NCI-H748 treated with DMSO at 0.1 percent for 48 hours (cell line): ENCODE measurements at places on chromosomes 1 and 21.

DNA sequence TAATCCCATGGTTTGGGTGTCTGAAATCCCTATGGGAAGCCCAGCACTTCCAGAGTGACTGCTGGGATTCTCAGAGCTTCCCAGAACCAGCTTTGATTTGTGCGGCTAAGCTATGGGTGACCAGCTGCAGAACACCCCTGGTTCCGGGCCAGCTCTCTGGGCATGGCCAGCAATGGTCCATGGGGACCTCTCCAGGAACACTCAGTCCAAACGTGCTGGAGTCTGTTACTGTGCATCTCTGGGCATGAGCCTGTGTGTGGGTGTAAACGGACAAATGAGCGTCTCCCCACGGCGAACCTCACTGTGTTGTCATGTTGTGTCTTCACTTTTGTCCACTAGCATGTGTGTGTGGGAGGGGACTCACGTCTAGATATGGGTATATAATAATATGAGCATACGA lies 54.4 kb downstream of the MAB21L3 start:
- DNase-seq, result no peak

DNA sequence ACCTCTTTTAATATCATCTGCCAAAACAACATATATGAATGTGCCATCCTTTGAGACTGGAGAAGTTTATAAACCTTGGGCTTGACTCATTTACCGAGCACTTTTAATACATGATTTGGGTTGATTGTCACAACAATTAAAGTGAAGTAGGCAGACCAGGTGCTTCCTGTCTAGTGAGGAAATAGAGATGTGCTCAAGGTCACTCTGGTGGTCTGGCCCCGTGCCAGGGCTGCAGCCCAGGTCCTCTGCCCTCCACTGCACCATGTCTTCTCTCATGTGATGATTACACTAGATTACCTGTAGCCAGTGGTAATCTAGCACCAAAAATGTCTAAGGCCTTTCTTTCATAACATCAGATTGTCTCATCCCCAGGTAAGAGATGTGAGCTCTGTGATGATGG lies 61.8 kb upstream of the LAMC2 start:
- DNase-seq, result peak; percentile 28

DNA sequence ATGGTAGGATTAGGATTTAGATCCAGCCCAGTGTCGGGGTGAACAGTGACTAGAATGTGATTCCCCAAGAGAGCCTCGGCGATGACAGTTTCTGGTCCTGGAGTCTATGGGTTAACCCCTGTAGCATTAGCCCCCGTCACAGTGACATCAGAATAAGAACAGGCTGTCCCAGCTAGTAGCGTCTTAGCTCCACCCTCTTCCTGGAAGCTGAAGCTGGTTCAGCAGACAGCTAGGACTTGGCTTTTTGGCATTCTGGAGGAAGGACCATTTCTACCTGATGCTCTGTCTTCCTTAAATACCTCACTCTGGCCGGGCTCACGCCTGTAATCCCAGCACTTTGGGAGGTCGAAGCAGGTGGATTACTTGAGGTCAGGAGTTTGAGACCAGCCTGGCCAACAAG lies 5.0 kb downstream of the NDUFS2 start:
- DNase-seq, result no peak

DNA sequence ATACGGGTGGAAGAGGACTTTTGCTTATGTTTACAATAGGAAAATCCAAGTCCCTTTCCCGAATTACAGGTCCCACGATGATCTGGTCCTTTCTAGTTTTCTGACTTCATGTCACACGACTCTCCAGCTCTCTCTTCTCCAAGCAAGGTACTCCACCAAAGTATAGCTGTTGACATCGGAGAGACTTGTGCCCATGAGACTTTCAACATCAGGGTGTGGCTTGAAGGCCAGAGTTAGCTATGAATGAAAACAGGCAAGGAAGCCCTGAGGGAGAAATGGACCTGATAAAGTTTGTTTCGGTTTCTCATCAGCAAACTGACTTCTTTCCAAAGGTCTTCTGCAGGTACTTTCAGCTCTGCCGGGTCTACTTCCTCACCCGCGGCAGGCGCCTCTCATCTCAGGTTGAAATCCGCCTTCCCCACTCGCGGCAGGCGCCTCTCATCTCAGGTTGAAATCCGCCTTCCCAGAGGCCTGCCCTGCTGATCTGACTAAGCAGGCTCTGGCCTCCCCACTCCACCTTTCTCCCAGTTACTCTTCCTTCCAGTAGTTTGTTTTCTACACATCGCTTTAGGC lies 2.1 kb upstream of the PER3 start:
- DNase-seq, result no peak

DNA sequence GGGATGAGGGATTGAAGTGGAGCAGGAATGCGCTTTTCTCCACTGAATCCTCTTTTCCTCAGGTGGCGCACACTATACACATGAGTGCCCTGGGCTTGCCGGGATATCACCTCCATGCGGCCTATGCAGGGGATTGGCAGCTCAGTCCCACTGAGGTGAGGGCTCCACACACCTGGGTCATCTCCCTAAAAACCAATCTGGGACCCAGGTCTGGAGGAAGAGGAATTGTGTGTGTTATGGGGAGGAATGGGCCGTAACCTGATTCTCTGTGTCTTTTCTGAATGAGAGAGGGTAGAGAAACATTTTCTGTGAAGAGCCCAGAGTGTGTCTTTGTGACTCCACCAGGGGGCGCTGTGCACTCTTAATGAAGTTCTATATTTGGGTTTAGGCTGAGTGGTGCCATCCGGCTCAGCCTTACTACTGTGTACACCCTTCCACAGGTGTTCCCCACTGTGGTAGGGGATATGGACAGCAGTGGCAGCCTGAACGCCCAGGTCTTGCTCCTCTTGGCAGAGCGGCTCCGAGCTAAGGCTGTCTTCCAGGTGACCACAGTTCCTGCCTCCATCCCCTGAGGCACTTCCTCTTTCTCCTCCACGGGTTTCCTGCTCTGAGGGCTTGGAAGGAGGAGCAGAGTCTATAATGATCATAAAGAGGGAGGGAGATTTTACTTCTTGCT lies 1.5 kb downstream of the TOMM40L start:
- DNase-seq, result peak; percentile 72

DNA sequence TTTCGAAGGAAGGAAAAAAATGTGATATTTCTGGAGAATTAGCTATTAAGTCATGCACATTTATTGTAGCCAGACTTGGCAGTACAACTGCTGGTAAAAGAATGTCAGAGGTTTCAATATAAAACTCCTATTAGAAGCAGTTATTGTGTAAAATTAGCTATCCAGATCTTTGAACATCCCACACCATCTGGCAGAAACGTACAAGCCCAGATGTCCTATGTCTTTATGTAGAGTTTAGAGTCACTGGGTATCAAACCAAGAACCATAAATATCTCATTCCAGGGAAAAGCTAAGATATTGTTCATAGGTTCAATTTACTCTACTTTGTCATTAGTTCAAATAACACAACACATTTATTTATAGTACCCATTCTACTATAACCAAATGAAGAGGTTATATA lies 31.4 kb downstream of the OLFM3 start:
- no peak for DNase-seq

DNA sequence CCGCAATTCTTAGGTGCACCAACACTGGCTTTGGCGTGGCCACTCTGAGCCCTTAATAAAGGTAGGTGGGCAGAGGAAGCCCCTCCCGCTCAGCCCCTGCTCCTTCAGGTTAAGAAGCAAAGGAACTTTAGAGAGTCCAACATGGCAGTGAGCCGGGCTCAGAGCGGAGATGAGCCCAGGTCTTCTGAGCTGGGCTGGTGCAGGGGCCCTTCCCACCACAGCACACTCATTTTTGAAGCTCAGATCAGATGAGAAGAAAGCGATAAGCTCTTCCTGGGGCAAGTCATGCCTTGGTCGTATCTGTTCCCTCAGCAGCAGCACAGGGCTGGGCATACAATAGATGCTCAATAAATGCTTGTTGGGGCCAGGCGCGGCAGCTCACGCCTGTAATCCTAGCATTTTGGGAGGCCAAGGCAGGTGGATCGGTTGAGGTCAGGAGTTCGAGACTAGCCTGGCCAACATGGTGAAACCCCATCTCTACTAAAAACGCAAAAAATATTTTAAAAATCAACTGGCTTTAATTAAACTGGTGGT lies 51.1 kb upstream of the TARDBP start:
- DNase-seq, result no peak
